ENCODE measurements at places on chromosomes 16 and 17. TPM values are rescaled to one million over a fixed set of nuclear protein-coding genes. Genes with fewer than 3 reads are reported as not detected.

DNA sequence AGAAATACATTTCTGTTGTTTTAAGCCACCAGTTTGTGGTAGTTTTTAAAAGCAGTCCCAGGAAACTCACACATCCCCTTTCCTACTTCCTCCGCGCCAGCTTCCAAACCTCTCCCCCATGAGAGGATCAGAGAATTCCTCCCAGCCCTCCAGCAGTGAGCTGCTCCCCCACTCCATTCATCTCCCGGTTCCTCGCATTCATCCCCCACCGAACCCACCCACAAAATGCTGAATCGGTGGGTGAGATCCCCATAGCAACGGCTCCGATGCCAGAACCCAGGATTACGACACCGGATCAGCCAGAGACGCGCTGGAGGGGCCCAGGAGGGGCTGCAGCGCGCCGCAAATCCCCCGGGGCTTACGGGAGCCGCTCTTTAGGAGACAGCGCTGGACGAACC, 251.4 kb upstream of the RPL38 start:
- H3K27me3 ChIP-seq = no peaks in the 10 kb centered on the region
- DNase-seq = no peak
- H3K4me1 ChIP-seq = no peaks in the 10 kb centered on the region
- H3K27ac ChIP-seq = peak overlapping the region; percentile 48

- no peak overlapping the region for H3K4me3 ChIP-seq
- peaks cover 7% of the 10 kb centered on the region for H3K4me1 ChIP-seq
- H3K36me3 ChIP-seq = no peaks in the 10 kb centered on the region
- DNase-seq = no peak
Measured at GRCh38 chr17:75889454-75889853, 7.3 kb downstream of the TRIM65 start.

GRCh38 chr16:85508993-85509392, 104.1 kb upstream of the GSE1 start:
- no peak overlapping the region for H3K4me3 ChIP-seq
- H3K27ac ChIP-seq = no peak overlapping the region
- no peaks in the 10 kb centered on the region for H3K4me1 ChIP-seq

DNA sequence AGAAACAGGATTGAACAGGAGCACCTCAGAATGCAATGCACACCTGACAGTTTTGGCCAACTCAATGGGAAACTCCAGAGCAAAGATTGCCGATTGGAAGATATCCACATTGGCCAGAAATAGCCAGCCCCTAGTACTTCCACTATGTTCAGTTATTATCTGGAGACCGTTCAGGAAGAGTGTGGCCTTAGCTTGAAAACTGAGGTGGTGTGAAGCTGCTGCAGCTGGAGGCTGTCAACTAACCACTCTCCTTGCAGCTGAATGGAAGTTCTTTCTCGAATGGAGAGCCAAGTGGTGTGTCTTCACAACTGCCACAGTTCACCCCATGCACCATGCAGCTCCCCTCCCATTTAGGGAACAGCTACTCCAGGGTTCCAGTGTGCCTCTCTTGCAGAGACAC, 61.9 kb upstream of the DHX40 start:
- no peak overlapping the region for H3K27ac ChIP-seq
- no peaks in the 10 kb centered on the region for H3K27me3 ChIP-seq
- H3K4me3 ChIP-seq = no peak overlapping the region
- no peaks in the 10 kb centered on the region for H3K4me1 ChIP-seq

DNA sequence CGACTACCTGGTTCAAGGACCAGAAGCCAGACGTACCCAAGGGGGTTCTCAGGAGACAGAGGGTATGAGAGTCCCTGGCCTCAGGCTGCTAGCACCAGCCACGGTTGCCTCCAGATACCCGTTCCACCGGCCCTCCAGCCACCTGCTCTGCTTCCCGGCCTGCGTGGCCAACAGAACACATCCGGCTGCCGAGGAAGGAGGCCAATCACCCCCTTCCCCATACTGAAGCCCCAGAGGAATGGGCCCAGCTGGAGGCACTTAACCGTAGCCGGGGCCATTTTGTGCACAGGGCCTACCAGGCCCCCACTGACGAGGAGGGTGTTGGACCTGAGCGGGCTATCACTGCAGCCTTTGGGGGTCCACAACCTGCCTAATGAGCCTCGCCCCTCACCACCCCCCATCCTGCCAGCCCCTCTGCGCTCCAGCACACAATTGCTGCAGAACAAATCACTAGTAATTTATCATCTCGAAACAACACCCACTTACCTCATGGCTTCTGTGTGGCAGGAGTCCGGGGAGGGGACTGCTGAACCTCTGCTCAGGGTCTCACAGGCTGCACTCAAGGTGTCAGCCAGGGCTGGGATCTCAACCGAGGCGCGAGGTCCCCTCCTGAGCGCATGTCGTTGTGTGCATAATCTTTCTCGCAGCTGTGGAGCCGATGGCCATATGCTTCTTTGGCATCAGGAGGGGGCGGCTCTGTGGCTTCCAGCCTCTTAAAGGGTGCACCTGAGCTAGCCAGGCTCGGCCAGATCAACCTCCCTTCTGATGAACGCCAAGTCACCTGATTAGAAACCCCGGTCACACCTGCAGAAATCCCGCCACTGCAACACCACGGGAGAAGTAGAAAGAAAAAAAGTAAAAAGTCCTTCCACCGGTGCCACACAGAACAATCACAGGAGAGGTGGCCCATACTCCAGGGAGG, 10.1 kb upstream of the KREMEN2 start:
- no peak overlapping the region for H3K4me3 ChIP-seq
- no peaks in the 10 kb centered on the region for H3K4me1 ChIP-seq
- H3K27ac ChIP-seq = no peak overlapping the region
- no peaks in the 10 kb centered on the region for H3K36me3 ChIP-seq
- peaks cover 50% of the 10 kb centered on the region for H3K27me3 ChIP-seq
- no peak for DNase-seq

DNA sequence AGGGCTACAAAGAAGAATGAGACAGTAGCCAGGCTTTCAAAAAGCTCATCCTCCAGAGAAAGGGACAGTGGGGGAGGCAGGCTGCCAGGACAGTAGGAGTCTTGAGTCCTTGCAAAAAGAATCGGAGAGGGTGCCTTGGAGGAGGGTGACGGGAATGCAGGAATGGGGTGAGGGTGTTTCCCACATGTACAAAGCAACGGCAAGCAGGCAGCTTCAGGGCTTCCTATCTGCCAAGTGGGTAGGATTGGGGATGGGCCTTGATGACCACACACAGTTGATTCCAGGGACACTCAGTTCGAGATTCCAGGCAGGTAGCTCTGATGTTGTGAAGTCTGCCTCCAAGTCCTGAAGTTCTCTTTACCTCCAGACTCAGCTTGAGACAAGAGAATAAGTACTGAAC, 54.4 kb downstream of the C17orf67 start:
- H3K27me3 ChIP-seq = peaks cover 20% of the 10 kb centered on the region
- no peaks in the 10 kb centered on the region for H3K36me3 ChIP-seq
- H3K27ac ChIP-seq = no peak overlapping the region
- H3K4me3 ChIP-seq = no peak overlapping the region

GRCh38 chr16:4142268-4142667, 26.0 kb upstream of the ADCY9 start:
- no peak for DNase-seq
- no peak overlapping the region for H3K27ac ChIP-seq
- no peaks in the 10 kb centered on the region for H3K4me1 ChIP-seq
- no peaks in the 10 kb centered on the region for H3K27me3 ChIP-seq

GRCh38 chr16:28003923-28004322, 59.6 kb downstream of the GSG1L start:
- H3K27ac ChIP-seq = no peak overlapping the region
- H3K36me3 ChIP-seq = no peaks in the 10 kb centered on the region
- H3K4me1 ChIP-seq = no peaks in the 10 kb centered on the region
- no peak overlapping the region for H3K4me3 ChIP-seq

DNA sequence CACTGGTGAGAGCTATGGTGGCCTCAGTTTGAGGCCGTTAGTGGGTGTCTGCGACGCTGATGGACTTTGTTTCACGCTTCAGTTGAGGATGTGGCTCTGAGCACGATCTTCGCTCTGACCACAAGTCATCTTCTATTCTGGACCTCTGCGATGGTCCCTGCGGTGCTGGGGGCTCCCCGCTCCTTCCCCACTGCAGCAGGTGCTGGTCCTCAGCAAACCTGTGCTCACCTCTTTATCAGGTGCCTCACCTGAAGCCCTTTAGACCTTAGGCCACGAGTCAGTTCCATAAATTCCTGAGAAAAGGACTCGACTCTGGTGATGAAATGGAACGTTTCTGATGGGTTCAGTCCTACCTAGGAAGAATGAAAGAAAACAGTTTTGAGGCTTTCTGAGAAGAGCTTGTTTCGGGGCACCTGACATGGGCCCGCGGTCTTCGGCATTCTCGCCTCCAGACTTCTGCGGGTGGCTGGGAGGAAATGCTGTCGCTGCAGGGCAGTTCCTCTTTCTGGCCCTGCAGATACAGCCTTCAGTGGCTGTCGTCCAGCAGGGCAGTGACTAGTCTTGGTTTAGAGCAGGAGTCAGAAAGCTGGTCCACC, 4.7 kb downstream of the KCTD5 start:
- no peak for DNase-seq
- peak overlapping the region; percentile 61 for H3K27ac ChIP-seq
- H3K4me1 ChIP-seq = no peaks in the 10 kb centered on the region
- H3K27me3 ChIP-seq = no peaks in the 10 kb centered on the region
- H3K4me3 ChIP-seq = no peak overlapping the region
- H3K36me3 ChIP-seq = no peaks in the 10 kb centered on the region

GRCh38 chr17:39555368-39555767, 52.4 kb downstream of the NEUROD2 start:
- H3K4me1 ChIP-seq = no peaks in the 10 kb centered on the region
- no peaks in the 10 kb centered on the region for H3K27me3 ChIP-seq
- no peak for DNase-seq
- no peak overlapping the region for H3K27ac ChIP-seq
- no peak overlapping the region for H3K4me3 ChIP-seq

GRCh38 chr17:77915594-77916021, 42.9 kb upstream of the TNRC6C start:
- peaks cover 24% of the 10 kb centered on the region for H3K27me3 ChIP-seq
- no peak for DNase-seq
- peaks cover 7% of the 10 kb centered on the region for H3K4me1 ChIP-seq
- no peak overlapping the region for H3K27ac ChIP-seq

DNA sequence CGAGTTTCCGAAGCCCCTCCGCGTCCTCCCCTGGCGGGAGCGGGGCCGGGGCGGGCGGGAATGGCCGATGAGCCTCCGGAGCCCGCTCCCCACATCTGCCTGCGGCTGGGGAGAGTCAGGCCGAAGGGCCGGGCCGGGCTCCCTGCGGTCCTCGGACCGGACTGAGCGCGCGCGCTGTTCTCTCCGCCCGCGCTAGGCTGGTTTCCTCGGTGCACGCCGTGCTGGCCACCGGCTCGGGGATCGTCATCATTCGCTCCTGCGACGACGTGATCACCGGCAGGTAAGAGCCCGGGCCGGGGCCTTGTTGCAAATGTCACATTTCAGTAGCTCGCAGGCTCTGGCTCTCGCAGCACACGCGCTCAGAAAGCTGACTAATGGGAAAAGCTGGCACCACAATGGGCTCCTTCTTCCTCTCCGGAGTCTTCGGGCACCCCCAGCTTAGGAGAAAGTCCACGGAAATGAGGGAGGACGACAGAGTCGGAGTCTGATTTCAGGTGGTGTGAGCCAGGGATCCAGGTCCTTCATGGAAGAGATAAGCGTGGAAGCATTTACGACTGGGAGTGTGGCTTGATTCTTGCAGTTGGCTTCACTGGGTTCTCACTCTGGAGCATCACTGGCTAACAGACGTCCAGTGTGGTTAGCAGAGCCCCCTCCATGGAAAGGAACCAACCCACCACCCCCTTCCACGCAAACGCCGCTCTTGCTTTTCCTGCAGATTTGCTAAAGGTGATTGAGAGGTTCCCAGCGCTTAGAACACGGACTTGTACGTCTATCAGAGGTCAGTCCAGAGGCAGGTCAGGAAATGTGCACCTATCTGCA, 715 bp downstream of the TLCD3A start:
- DNase-seq = no peak
- H3K4me3 ChIP-seq = peak overlapping the region; percentile 96
- H3K36me3 ChIP-seq = no peaks in the 10 kb centered on the region
- peaks cover 19% of the 10 kb centered on the region for H3K4me1 ChIP-seq
- peak overlapping the region; percentile 93 for H3K27ac ChIP-seq

DNA sequence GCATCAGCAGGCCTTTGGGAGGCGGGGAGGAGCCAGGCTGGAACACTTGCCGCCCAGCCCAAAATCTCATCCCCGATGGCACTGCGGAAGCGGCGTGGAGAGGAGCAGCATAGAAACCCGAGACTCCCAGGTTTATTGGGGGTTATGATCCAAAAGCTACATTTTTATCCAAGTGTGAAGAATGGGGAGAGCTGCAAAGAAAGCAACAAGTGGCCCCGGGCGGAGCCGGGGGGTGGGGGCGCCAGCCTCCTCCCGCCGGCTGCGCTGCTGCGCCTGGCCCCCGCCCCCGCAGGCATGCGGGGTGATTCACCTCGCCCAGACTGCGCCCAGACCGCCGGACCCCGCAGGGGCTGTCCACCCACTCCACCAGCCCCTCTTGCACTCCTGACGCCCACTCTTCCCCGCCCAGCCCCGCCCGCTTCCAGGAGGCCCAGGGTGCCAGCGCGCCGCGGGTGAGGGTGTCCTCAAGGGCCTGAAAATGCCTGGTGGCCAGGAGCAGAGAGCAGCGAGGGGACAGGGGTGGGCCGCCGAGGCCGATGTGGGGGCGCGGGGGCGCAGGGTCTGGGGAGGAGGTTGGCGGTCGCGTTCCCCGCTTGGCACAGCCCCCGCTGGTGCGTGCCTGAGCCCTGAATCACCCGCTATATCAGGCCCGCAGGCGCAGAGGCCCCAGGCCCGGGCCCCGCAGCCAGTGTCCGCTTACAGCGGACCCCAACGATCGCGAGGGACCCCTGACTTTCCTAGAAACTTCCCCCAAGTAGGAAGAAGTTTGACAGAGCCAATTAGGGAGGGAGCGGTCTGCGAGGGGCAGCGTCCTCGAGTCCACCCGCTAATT, 1.3 kb downstream of the CAVIN1 start:
- peak overlapping the region; percentile 60 for H3K4me3 ChIP-seq
- DNase-seq = no peak
- H3K4me1 ChIP-seq = peaks cover 69% of the 10 kb centered on the region

DNA sequence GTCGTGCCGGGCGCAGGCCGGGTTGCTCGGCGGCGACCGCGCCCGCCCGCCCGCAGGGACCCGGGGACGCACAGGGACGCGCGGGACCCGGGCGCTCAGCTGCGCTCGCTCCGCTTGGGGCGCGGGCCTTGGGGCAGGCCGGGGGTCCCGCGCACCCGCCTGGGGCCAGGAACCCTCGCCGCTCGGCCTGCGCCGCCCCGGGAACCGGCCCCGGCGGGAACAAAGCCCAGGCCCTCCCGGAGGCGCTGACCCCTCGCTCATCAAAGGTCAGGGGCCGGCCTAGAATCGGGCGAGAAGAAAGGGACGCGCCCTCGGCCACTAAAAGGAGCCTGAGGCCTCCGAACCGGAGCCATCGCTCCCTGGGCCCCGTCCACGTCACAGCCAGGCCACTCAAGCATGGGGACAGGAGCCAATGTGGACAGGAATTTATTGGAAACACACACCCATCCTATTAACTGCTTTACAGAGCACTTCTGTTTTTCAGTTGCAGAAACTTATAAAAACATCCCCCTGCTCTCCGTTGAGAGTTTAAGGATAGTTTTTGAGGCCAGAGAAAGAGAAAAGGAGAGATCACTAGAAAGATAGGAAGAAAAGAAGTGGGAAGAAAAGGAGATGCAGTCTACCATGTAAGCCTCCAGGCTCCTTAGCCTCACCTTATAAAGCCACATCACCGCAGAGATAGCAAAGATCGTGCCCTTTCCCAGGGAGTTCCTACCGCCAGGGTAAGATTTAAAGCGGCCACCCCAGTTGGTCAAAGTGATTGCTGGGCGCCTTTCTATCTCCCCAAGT, 558 bp upstream of the ZFHX3 start:
- H3K36me3 ChIP-seq = no peaks in the 10 kb centered on the region
- no peaks in the 10 kb centered on the region for H3K27me3 ChIP-seq
- peak overlapping the region; percentile 83 for H3K27ac ChIP-seq
- H3K4me3 ChIP-seq = peak overlapping the region; percentile 88

The CASKIN2 gene
- total RNA-seq = 54.0 TPM

The ABI3 gene
- total RNA-seq = 12.9 TPM

The KRTAP9-8 gene
- total RNA-seq = not detected

The MEFV gene
- 8.1 TPM for total RNA-seq
